ENCODE measurements at places on chromosomes 13 and 19. TPM values are rescaled to one million over a fixed set of nuclear protein-coding genes. Genes with fewer than 3 reads are reported as not detected.

Gene WDR87
- total RNA-seq = not detected

Gene ZNF30
- total RNA-seq = 3.0 TPM

Gene RASAL3
- total RNA-seq = 1.0 TPM

GRCh38 chr13:51323824-51324511 is 15.5 kb upstream of the SERPINE3 start:
- no peaks in the 10 kb centered on the region for H3K4me1 ChIP-seq
- no peak for DNase-seq
- no peaks in the 10 kb centered on the region for H3K36me3 ChIP-seq
- H3K27me3 ChIP-seq = no peaks in the 10 kb centered on the region

Gene TUBB4A
- 4.8 TPM for total RNA-seq

DNA sequence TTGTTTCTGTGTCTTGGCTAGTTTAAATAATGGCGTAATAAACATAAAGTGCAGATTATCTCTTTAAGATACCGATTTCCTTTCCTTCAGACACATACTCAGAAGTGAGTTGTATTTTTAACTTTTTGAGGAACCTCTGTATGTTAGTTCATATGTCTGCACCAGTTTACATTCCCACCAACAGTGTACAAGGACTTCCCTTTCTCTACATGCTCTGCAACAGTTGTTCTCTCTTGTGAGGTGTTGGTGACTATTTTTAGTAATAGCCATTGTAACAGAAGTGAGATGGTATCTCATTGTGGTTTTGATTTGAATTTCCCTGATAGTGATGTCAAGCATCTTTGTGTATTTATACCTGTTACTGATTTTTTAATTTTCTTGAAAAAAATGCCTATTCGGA is 418.6 kb downstream of the UQCRFS1 start:
- no peak for DNase-seq
- peak overlapping the region; percentile 18 for H3K27ac ChIP-seq
- peak overlapping the region; percentile 79 for H3K4me3 ChIP-seq
- no peaks in the 10 kb centered on the region for H3K4me1 ChIP-seq
- H3K27me3 ChIP-seq = peaks cover 5% of the 10 kb centered on the region

DNA sequence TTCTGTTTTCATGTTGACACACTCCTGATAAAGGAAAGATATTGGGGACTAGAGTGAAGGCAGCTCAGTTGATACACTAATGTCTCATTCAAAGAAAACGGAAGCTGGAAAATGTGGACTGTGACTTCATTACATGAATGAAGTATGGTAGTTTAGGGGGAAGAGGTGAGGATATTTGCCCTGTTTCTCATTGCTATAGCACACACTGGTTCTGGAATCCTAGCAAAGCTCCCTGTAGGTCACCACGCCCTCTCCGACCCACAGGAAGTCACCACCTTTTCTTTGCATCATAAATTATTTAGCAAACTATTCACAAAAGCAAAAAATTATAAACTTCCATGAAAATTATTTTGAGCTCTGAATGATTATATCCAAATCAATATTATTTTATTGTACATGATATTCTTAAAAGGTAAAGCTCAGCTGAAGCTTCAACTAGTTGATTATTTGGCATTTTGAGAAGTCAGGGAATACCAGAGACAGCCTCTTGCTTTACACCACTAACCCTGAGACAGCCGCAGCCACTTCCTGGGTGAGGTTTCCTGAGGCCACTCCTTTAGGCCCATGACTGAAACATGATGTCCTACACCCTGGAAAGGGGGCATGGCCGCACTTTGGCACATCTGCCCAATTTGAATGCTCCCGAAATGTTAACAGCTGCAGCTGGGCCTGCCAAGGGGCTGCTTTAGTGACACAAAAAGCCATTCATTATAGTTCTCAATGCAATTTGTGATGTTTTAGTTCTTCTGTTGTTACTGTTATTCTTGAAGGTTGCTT is 50.0 kb upstream of the WDFY2 start:
- H3K4me1 ChIP-seq = no peaks in the 10 kb centered on the region
- no peaks in the 10 kb centered on the region for H3K27me3 ChIP-seq
- DNase-seq = no peak

Gene CEACAM20
- total RNA-seq = not detected
